Amniotic stem cell (primary cell): ENCODE measurements at places on chromosomes 11 and 22.

GRCh38 chr11:71218789-71219499 lies 33.4 kb downstream of the SHANK2 start:
- no peak for DNase-seq

- no peak for DNase-seq
Observed at GRCh38 chr11:33172996-33173395, 11.7 kb upstream of the CSTF3 start.

DNA sequence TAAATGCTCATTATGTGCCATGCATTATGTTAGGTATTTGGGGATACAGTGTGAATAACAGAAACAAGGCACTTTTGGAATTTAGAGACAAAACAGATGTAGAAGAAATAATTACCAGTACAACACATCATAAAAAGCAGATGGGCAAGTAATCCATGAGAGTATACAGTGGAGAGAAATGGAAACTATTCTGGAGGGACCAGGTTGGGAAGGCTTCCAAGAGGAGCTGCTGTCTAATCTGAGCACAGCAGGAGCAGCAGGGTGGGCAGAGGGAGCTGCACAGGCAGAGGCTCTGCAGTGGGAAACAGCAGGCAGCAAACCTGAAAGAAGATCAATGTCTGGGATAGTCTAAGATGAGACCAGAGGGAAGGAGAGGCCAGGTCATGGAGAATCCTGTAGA lies 268.7 kb upstream of the CCDC90B start:
- DNase-seq: no peak

DNA sequence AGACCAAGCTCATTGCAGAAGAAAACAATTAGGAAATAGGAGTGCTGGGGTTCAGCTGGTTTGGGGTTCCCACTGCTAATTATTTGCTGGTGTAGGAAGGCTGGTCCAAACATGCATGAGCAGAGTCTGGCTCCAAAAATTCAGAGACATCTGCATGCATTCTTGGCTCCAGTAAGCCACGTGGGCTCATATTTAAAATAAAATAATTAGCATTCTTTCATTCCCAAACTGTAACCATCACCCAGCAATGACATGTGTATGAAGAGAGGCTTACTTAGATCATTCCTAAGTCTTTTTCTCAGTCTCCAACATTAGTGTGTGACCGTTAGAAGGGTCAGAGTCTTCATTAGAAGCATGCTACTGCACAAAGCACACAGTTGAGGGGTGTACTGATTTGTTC lies 58.4 kb downstream of the EFCAB6 start:
- no peak for DNase-seq

DNA sequence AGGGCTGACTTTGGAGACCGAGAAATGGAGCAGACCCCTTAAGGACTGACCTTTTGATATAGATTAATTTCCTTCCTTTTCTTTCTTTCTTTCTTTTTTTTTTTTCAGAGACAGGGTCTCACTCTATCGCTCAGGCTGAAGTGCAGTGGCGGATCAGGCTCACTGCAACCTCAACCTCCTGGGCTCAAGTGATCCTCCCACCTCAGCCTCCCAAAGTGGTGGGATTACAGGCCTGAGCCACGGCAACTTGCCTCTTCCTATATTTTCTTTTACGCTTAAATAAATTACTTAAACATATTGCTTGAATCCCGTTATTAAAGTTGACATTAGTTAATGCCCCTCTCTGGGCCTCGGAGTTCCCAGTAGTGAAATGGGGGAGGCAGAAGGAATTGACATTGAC lies 350 bp upstream of the KCTD14 start:
- DNase-seq: no peak

DNA sequence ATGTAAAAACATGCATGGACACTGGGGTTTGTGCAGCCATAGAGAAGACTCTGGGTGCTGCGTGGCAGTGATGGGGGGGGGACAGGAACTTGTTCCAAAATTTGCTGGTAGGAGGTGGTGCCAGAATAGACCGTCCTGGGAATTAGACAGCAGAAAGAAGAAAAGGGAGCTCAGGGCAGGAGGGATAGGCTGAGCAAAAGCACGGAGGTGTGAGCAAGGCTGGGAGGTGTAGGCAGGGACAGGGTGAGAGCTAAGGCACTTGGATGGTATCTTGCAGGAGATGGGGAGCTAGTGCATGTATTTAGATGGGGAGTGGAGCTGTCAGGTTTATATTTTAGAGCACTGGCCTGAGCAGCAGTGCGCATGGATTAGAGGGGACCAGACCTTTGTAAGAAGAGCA lies 53.8 kb downstream of the PKNOX2 start:
- no peak for DNase-seq

DNA sequence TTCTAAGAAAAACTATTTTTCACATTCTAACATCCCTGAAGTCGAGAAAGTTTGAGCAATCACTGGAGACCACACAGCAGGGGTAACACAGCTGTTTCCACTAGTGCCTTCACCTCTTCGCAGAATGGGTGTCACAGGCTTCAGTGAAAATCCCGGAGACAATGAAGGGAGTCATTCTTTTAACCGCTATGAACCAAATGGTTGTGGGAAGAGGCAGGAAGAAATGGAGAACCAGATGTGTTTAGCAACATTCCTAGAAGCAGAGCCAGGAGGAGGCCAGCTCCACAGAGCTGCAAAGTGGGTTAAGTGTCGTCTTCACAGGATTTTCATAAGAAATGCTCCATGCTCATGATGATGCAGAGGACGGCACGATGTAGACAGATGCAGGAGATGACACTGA lies 221.1 kb downstream of the LARGE1 start:
- no peak for DNase-seq

GRCh38 chr11:34358258-34358727 lies 483 bp upstream of the ABTB2 start:
- no peak for DNase-seq

- DNase-seq: no peak
Observed at GRCh38 chr11:90770007-90770406, 547.2 kb upstream of the CHORDC1 start.

DNA sequence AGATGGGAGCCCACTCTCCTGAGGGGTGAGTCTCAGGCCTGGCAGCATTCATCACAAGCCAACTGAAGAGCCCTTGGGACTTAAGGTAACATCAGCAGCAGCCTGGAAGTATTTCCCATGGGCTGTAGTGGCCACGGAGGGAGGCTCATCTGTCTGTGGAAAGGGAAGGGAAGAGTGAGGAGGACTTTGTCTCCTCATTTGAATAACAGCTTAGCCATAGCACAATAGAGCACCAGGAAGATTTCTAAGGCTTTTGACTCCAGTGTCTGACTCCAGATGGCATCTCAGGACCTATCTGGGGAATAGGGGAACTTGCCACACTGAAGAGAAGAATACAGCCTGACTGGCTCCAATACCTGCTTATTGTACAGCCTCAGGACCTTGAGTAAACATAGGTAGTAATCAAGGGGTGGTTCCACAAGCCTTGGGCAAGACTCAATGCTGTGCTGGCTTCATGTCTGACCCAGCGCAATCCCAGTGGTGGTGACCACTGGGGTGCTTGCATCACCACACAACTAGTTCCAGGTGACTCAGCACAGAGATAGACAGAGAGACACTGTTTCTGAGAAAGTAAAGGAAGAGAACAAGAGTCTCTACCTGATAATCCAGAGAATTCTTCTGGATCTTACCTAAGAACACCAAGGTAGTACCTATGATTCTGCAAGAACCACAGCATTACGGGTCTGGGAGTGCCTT lies 510.5 kb upstream of the CCDC179 start:
- no peak for DNase-seq

DNA sequence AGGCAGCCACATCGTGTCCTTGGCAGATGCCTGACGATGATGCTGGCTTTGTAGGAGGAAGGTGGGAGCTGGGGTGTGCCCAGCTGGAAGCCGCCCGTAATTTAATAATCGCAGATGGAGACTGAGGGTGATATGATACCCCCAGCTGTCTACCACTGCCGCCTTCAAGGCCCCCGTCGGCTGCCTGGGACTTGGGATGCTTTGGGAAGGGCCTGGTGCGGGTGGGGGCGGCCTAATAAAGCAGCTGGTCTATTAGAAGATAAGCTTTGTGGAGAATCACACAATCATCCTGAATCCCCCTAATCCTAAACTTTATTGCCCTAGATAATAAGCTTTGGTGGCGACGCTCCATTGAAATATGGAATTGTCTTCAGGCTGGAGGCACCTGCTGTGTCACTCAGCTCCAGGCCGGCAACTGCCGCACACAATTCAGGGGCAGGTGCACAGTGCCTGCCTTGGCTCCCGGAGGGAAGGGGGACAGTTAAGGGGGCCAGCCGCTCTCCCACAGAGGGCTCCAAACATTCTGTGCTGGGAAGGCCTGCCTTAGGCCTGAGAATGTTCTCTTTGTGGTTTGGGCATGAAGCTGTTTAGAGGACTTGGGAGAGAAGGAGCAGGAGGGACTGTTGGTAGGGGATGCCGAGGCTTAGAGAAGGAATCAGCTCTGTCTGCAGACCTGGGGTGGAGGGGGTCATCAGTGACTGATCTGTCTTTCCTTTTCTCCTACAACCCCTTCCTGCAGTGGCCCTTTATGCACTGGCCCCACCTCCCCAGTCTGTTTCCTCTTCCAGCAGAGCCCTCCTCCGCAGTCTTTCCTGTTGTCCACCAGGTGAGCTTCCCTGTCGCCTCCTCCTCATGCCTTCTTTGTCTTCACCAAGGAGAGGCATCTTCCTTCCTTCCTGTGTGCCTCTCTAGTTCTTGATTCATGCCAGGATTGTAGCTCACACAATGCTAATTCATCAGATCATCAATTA lies 65.3 kb downstream of the ARL14EP start:
- no peak for DNase-seq

GRCh38 chr22:28154861-28155260 lies 235.8 kb upstream of the PITPNB start:
- DNase-seq: no peak

GRCh38 chr11:10375280-10375971 lies 70.6 kb downstream of the ADM start:
- DNase-seq: peak; percentile 41

DNA sequence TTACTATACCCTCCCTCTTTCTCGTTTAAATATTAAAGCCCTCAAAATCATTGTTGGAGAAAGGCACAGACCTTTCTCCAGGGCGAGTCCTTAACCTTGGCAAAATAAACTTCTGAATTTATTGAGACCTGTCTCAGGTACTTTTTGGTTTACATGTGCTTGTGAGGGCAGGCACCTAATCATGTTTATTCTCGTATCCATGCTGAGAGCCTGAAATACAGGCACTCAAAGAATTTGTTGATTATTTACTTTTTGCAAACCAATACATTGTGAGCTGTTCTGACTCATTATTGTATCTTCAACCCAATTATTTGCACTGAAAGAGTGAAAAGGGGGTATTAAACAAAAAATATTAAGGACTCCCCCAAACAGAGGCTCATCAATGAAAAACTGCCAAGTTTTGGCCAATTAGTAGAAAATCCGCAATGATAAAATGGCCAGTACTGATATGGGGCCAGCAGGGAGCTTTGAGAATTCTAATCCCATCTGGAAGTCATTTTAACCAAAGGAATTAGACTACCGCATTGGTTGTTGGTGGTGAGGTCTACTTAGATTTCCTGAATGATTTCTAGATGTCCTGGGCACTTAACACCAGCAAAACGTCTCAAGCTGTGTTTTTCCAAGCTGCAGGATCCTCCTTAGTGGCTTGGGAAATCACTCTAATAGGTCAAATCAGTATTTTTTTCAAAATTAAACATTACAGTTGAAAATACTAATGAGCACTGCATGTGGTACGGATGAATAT lies 157.3 kb downstream of the SWAP70 start:
- no peak for DNase-seq

- no peak for DNase-seq
Observed at GRCh38 chr11:61021661-61022212, 50.3 kb downstream of the CD6 start.

DNA sequence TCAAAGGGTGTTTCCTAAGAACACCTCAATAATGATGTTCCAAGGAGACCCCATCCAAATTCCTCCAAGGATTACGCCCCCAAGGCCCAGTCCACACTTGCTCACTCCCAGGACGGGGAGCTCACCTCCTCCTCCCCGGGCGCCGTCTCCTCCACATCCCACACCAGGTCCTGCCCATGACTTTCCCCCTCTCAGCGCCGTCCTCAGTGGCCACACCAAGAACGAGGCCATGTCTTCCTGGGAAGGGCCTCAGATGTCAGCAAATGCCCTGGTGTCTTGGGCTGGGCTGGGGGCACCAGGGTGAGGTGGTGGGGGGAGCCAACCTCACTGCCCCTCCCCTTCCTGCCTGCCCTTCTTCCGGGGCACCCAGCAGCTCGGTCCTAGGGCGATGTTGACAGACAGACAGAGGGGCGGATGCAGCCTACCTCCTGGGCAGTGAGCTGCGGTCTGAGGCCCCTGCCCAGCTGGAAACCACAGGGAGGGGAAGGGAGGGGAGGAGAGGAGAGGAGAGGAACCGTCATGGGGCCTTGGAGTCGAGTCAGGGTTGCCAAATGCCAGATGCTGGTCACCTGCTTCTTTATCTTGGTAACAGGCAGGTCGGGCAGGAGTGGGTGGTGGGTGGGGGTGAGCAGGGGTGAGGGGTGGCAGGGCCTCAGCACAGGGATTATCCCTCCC lies at the start of the genes C11orf21 and TSPAN32:
Gene C11orf21 (minus strand): TSS at position 288 of the 675 bp plus-strand sequence. CDS start 110 bp downstream, at position 178.
Gene TSPAN32 (plus strand): TSS at position 383 of the 675 bp plus-strand sequence. CDS start 137 bp downstream, at position 520.
- no peak for DNase-seq

DNA sequence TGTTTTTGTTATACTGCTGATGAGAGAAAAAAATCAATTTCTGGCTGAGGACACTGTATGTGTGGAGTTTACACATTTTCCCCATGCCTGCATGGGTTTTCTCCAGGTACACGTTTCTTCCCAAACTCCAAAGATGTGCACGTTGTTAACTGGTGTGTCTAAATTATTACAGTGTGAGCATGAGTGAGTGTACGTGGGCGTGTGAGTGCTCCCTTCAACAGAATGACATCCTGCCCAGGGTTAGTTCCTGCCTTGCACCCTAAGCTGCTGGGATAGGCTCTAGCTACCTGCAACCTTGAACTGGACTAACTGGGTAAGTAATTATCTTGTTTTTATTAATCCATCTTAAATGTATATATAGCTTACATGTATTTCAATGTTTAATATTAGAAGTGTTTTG lies 5.5 kb downstream of the NPAT start:
- no peak for DNase-seq

GRCh38 chr11:1817511-1817910 lies 17.3 kb upstream of the SYT8 start:
- DNase-seq: no peak

DNA sequence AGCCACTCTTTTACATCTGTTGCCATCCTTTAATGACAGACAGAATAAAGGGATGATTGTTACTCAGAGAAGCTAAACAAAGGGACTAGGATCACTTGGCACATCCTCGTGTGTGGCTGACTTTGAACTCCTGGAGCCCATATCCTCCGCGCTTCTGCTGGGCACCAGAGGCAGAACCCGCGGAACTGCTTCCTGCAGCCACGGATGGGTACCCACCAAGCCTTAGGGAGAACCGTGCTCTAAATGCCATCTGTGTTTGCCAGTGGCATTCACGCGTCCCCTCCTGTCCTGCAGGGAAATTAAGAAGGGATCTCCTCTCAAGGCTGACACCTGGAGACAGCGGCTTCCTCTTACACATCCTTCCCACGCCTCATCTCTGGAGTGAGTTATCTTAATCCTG lies 294.4 kb downstream of the NTM start:
- DNase-seq: no peak

- no peak for DNase-seq
Observed at GRCh38 chr22:24517446-24517845, 22.3 kb downstream of the UPB1 start.
